ENCODE measurements at places on chromosomes 12 and 14.

DNA sequence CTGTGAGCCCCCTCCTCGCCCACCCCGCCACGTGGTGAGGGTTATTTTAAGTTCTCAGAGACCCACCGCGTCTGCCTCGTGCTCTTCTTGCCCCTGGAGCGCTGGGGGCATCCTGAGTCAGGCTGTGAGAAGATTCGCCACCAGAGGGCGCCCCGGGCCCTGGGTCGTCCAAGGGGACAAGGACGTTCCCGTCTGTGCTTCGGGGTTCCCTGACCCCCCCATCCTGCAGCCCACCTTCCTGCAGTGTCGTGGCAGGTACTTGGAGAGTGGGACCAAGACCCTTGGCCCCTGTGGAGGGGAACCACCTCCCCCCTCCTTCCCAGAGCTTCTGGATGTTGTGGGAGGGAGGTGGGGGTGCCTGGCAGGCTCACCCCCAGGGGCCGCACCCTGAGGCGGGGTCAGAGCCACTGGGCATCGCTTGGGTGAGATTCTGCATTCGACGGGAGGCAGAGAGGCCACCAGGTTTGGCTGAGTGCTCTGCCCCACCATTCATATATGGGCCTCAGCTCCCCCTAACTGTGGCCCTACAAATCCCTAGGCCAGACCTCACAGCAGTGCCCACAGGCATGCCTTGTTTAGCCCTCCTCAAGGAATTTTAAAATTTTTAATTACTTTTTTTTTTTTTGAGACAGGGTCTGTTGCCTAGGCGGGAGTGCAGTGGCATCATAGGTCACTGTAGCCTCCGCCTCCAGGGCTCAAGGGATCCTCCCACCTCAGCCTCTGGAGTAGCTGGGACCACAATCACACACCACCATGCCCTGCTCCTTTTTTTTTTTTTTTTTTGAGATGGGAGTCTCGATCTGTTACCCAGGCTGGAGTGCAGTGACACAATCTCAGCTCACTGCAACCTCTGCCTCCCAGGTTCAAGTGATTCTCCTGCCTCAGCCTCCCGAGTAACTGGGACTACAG is 17.0 kb downstream of the RHOF start:
- DNase-seq = peak; percentile 97

GRCh38 chr12:46786774-46787173 is 39.0 kb downstream of the SLC38A4 start:
- DNase-seq = no peak

DNA sequence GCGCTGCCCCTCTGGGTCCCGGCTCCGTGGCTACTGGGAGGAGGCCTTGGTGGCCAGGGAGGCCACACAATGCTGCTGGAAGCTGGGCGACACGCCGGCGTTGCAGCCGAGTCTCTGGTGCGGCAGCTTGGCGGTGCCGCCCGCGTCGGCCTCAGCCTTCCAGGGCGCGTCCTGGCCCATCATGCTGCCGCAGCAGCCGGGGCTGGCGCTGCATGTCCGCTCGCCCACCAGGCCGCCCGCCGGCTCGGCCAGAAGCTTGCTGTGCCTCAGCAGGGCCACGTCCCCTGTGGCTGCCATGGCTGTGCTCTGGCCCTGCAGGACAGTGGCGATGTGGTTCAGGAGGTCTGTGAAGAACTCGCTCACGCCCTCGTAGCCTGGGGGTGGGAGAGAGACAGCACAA is 18.6 kb downstream of the CHGA start:
- no peak for DNase-seq

DNA sequence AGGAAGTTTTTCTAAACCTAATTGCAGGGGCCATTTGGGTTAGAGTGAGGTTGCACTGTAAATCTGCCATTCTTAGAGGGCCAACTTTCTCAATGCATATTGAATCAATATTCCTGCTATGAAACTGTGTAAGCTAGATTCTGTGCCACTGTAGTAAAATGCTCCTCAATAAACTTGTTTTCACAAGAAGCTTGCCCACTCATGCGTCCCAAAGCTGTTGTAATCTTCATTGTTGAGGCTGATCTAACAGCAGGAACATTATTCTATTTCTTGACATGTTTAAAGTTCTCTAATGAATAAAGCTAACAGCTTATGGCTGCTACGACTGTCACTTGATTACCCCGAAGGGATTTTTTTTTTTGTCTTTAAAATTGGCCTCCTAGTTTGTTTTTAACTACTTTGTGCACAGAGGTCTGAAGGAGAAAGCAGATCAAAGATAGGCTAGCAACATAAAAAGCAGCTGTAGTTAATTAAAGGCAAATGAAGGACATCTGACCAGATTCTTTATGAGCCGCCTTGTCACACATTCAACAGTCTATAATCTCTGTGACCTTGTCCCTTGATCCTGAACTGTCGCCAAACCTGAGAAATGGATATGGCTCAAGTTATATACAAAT is 243.7 kb downstream of the PAX9 start:
- DNase-seq = no peak

- peak; percentile 45 for DNase-seq
These were observed 230.2 kb downstream of the BCL11B start for GRCh38 chr14:99041820-99042174.

GRCh38 chr12:120259418-120260202 is 5.9 kb downstream of the PXN start:
- DNase-seq = peak; percentile 47

GRCh38 chr12:97404093-97404492 is 58.5 kb upstream of the RMST start:
- DNase-seq = no peak

GRCh38 chr12:54725233-54725843 is 77.2 kb upstream of the DCD start:
- peak; percentile 77 for DNase-seq
